Renal cortex interstitium (tissue), 15 donors: ENCODE measurements at places on chromosomes 16 and 17. TPM values are rescaled to one million over a fixed set of nuclear protein-coding genes. Genes with fewer than 3 reads are reported as not detected.

NOS2 gene
- polyA plus RNA-seq: 1.6 TPM

MYH1 gene
- polyA plus RNA-seq: not detected

CNGB1 gene
- 0.11 TPM for polyA plus RNA-seq

PPP1R27 gene
- 0.12 TPM for polyA plus RNA-seq

HBQ1 gene
- polyA plus RNA-seq: 0.78 TPM

HIC1 gene
- 23.6 TPM for polyA plus RNA-seq

GLTPD2 gene
- 11.3 TPM for polyA plus RNA-seq

MFSD6L gene
- polyA plus RNA-seq: 3.6 TPM

GUCY2D gene
- 0.78 TPM for polyA plus RNA-seq

SHCBP1 gene
- 12.8 TPM for polyA plus RNA-seq

NAGS gene
- polyA plus RNA-seq: 7.1 TPM

SYNGR3 gene
- 1.9 TPM for polyA plus RNA-seq

COX10 gene
- 19.0 TPM for polyA plus RNA-seq

CETP gene
- polyA plus RNA-seq: 11.7 TPM

GFAP gene
- polyA plus RNA-seq: 0.81 TPM

TAOK2 gene
- 54.0 TPM for polyA plus RNA-seq

C16orf54 gene
- polyA plus RNA-seq: 0.26 TPM

VMO1 gene
- 1.7 TPM for polyA plus RNA-seq

MYO18A gene
- polyA plus RNA-seq: 47.9 TPM

EVPLL gene
- 0.75 TPM for polyA plus RNA-seq

SDR42E2 gene
- polyA plus RNA-seq: 0.08 TPM

PIPOX gene
- 9.5 TPM for polyA plus RNA-seq

DPEP1 gene
- 62.6 TPM for polyA plus RNA-seq

SULT1A4 gene
- polyA plus RNA-seq: 20.8 TPM

CCL16 gene
- polyA plus RNA-seq: 0.36 TPM

PNMT gene
- 2.8 TPM for polyA plus RNA-seq

CCL17 gene
- polyA plus RNA-seq: not detected
